ENCODE measurements at places on chromosomes 5 and 9.

DNA sequence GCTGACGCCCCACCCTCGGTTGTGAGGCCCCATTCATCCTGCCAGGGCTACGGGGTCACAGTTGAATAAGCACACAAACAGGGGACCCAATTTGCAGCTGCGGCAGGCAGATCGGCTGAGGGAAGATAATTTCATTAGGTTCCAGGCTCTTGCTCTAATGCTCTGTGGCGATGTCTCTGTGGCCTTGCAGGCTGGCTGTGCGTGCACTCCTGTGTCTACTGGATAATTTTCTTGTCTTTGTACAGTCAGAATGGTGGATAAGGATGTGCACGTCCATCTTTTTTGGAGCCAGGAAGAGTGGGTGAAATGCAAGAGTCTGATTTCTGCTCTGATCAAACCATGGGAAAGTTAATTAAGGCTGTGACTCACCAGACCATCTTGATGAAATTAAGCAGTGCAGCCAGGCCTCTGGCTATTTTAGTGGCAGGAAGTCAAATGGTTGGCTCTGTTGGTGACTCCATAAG, 39.2 kb downstream of the NSG2 start:
- no peak for DNase-seq

- DNase-seq: peak; percentile 16
Observed at GRCh38 chr5:62212648-62213047, 93.4 kb upstream of the KIF2A start.

GRCh38 chr9:134331186-134332025, 5.2 kb downstream of the RXRA start:
- DNase-seq: no peak

DNA sequence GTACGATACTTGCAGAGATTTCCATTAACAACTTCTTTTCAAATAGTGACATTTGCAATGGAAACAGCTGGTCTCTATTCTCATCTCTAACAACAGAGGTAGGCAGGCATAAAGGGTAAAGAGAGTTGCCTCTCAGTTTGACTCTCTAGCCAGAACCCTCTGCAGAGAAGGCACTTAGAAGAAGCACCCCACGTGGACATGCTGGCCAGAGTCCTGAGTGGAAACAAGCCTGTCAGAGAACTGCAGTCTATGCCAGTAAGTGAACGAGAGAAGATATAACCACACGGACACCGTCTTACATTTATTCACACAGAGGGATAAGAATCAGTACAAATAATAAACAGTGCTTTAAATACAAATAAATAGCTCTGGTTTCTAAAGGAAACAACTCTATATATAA, 11.0 kb upstream of the LHX6 start:
- no peak for DNase-seq

GRCh38 chr5:154723740-154724505, 31.3 kb upstream of the LARP1 start:
- DNase-seq: peak; percentile 47

DNA sequence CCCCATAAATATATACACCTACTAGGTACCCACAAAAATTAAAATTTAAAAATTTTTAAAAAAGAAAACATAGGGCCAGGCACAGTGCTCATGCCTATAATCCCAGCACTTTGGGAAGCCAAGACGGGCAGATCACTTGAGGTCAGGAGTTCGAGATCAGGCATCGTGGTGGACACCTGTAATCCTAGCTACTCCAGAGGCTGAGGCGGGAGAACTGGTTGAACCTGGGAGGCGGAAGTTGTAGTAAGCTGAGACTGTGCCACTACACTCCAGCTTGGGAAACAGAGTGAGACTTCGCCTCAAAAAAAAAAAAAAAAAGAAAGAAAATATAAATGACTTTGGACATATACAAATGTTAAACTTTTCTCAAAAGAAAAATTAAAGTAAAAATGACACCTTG, 33.3 kb upstream of the RNF38 start:
- no peak for DNase-seq

DNA sequence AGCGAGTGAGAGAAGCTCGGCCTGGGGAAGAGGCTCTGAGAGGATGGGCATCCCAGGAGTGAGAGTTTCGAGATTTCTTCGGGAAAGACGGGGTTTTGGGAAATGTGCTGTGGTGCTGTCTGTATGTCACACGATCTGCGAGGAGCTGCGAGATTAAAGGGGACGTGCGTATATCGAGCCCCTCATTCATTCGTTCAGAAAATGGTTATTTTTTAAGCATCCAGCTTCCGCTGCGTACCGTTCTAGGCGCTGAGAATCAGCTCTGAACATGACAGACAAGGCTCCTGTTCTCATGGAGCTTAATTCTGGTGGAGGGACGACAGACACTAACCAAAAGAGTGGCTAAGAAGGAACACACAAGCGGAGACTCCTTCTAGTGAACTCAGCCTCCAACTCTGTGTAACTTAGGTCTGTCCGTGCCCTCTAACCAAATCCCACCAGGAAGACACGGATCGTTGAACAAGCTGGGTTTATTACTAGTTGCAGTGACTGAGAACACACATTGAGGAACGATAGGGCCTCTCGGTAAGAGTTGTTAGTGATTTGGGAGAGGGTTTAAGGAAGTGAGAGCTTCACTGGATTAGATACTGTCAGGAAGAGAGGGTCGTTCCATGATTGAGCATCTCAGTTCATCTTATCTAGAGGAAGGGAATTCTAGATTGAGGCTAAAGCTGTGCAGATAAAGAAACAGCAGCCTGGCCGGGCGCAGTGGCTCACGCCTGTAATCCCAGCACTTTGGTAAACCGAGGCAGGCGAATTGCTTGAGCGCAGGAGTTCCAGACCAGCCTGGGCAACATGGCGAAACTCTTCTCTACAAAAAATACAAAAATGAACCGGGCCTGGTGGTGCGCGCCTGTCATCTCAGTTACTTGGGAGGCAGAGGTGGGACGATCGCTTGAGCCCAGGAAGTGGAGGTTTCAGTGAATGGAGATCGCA, 1.0 kb upstream of the FBXW11 start:
- peak; percentile 24 for DNase-seq

DNA sequence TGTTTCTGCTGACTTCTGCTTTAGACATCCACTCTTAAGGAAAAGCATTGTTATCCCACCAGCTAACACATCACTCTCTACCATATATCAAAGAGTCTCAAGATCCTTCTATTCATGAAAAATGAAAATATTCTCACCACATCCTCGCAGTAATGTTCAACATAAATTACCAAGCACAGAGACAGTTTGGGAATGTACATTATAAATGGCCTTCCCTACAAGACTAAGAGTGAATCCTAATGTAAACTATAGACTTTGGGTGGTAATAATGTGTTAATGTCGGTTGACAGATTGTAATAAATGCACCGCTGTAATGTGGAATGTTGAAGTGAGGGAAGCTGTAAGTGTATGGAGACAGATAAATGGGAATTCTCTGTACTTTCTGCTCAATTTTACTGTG, 27.1 kb upstream of the KCNIP1 start:
- no peak for DNase-seq

- DNase-seq: no peak
Observed at GRCh38 chr9:90996154-90997065, 194.8 kb downstream of the SYK start.

DNA sequence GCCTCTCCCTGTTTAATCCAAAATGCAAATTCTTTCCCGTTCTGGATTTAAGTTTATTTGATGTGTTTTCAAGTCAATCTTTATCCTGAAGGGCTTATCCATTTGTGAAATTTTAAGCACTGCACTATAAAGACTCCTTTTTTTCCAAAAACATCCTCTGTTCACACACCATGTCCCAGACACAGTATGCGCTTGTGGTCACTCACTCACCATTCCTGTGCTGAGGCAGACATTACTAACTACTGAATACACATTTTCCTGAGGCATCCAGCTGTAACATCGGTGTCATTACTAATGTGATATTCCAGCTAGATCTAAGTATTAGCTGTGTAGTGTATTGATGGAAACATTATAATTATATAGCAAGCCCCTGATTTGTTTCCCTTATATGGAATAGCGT, 298.4 kb downstream of the KCTD16 start:
- no peak for DNase-seq

DNA sequence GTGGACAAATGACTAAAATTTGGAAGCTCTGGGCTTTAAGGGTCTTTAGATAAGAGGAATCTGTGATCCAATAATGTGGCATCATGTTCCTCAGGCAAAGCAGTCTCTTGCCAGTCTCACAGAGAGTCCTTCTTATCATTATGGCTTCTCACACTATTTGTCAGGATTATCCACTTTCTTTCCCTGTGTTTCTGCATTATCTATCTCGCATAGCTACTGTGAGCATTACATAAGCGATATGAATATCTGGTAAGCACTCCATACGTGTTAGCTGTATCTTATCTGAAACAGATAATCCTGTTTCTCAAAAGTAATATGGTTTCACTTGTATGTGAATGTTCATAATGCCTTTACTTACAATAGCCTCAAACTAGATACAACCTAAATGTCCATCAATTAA, 9.6 kb downstream of the MCC start:
- no peak for DNase-seq

GRCh38 chr5:77224672-77225355, 14.3 kb downstream of the PDE8B start:
- DNase-seq: no peak

DNA sequence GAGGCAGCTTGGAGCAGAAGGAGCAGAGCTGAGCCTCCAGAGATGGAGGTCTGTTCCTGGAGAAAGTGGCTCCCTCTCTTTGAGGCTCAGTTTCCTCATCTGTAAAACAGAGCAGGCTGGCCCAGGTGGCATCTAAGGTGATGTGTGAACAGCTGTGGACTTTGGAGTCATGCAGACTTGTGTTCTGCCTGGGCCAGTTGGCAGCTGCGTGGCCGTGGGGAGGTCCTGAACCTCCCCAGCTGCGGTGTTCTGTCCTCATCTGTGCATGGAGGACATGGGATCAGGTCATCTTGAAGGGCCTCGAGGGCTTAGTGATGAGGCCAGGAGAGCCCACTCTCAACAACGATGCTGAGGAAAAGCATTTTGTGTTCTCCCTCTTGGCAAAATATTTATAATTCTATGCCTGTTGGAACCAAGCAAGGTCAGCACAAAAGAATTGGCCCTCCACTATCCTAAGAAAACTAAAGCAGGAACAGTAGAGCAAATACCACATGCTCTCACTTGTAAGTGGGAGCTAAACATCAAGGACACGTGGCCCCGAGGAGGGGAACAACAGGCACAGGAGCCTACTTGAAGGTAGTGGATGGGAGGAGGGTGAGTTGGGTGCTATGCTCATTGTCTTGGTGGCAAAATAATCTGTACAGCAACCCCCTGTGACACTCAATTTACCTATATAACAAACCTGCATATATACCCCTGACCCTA, 63.2 kb upstream of the COL15A1 start:
- DNase-seq: no peak

DNA sequence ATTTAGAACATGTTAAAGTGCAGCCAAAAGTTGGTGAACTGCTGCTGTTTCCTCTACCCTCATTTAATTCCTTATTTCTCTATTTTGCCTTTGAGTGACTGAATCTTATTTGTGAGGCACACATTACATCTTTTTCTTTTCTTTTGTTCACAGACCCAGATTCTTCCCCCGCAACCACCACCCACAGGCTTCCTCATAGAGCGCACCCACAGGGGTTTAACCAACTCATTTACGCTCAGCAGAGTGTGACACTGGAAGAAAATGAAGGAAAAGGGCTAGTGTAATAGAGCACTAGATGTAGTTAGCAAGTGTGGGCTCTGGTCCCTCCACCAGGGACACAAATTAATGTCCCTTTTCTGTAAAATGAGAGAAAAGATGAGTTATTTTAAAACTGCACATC, 200.7 kb downstream of the PARP8 start:
- no peak for DNase-seq

- no peak for DNase-seq
Observed at GRCh38 chr5:6556802-6557102, 76.1 kb downstream of the NSUN2 start.

GRCh38 chr5:61245936-61246335, 83.7 kb upstream of the SMIM15 start:
- no peak for DNase-seq

DNA sequence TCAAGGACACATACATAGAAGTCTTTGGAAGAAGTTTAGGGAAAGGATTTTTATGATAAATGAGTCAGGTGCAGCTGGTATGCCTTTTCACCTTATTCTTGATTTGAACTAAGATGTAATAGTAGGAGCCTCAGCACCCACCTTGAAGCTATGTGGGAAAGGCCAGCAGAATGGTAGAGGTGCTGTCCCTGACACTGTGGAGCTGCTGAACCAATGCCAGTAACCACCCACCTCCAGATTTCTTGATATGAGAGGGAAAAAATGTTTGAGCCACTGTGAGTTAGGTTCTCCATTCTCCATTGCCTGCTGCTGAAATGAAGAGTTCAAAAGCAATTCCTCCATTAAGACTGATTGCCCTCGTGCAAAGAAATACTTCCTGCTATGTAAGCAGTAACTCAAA, 12.2 kb upstream of the HMGCR start:
- no peak for DNase-seq

DNA sequence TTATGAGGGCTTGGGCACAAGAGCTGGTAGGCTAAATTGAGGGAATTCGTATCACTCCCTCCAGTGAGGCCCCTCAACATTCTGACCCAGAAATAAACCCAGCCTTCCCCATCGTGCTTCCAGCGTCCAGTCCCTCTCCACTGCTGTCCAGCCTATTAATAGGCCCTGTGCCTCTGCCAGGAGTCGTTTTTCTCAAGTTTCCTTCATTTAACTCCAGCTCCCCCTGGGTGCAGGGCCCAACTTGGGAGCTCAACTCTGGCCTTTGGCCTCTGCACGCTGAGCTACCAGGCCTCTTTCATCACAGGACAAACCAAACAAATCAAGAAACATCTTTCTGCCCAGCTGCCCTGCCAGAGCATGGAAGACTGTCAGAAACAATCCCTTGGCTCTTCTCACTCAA, 10.0 kb downstream of the HBEGF start:
- no peak for DNase-seq

GRCh38 chr5:10081584-10081983, 168.1 kb downstream of the ATPSCKMT start:
- DNase-seq: no peak

DNA sequence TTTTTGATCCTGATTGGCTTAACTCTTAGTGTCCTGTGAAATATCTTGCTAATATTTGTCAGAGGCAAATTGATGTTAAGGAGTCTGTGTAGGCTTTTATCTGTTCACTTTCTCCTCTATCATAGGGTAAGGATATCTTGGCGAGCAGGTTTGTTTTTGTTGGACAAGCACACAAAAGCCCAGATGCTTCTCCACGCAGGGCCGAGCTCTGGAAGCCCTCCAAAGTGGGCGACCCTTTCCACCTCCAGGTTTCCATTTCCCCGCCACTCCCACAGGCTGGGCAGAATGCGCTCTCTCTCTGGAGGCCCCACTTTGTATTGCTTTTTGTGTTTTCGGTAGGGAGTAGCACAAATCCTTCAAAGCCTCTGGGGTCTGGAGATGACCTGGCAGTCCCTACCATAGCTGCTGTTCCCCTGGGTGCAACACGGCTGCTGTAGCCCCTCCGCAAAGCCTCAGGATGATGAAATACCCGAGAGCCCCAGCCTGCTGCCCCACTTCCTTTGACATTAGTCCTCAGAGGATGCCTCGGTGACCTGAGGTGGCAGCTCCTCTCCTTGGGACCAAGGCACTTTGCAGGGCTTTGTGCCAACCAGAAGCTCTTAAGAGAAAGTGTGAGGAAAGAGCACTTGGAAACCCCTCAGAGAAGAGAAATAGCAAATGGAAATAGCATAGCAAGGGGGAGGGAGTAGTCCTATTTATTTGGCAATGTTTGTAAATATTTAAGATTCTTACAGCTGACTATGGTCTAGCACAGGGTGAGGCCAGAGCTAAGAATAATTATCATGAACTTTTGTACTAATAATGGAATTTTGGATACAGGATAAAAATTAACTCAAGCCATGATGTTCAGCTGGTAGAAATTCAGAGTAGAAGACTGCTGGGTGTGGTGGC, 122.8 kb downstream of the ARHGEF28 start:
- DNase-seq: no peak
